Activated CD4-positive, alpha-beta T cell treated with anti-CD3 and anti-CD28 coated beads for 1 hour (primary cell): ENCODE measurements at places on chromosomes 4 and X.
A peak's percentile ranks its signal among the peaks of the same experiment; 100 is the strongest.

GRCh38 chr4:2824836-2825381 is 18.7 kb upstream of the ADD1 start:
- DNase-seq, result no peak

GRCh38 chrX:104330966-104331365 is 76.2 kb upstream of the ESX1 start:
- DNase-seq, result no peak

GRCh38 chr4:38529189-38530115 is 134.5 kb upstream of the KLF3 start:
- DNase-seq, result peak; percentile 22

- DNase-seq, result no peak
Measured at GRCh38 chr4:155734065-155734464, 24.8 kb upstream of the GUCY1B1 start.

DNA sequence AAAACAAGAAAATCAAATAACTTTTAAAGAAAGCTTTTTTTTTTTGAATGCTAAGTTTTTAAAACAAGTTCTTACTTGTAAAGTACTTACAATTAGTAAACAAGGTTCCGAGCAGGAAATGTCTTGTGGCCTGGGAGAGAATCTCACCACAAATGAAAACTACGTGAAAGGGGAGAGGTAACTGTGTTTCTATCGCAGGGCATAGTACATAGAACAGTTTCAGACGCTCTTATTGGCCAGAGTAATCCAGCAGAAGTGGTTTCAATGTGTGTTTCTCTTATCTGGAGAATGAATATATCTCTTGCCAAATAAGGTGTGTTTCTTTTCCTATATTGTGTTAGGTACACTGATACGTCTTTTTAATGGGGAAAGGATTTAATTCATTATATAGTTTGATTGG is at the start of gene PLAC8:
Gene PLAC8 (minus strand): TSS at position 154 of the 400 bp plus-strand sequence. CDS start 6,808 bp downstream, outside the sequence.
- DNase-seq, result no peak

GRCh38 chr4:24042094-24042493 is 152.2 kb upstream of the PPARGC1A start:
- DNase-seq, result no peak

GRCh38 chr4:73053076-73053475 is 16.4 kb downstream of the COX18 start:
- no peak for DNase-seq

DNA sequence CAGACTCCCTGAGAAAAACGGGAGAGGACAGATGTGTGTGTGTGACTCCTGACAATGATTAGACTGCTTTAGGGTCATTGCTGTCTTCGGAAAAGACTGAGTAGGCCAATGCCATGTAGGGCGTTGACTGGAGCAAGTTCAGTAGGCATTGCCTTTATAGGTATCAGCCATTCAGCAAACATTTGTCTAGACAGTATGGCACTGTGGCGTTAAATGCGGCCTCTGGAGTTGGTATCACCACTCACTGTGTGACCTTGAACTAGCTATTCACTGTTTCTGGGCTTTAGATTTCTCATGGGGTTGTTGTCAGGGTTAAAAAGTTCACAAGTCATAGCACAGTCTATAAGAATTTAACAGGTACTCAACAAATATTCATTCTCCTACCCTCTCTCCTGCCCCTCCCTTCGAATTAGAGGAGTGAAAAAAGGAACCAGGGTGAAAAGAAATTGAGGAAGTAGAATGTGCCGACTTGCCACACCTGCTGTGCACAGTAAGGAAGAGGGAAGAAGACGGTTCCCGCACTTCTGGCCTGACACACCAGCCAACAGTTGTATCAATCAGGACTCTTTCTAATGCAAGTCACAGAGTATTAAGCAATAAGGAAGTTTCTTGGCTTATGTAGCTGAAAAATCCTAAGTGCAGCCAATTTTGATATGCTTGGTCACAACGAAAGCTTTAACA is 83.2 kb upstream of the PLAC8 start:
- DNase-seq, result no peak

DNA sequence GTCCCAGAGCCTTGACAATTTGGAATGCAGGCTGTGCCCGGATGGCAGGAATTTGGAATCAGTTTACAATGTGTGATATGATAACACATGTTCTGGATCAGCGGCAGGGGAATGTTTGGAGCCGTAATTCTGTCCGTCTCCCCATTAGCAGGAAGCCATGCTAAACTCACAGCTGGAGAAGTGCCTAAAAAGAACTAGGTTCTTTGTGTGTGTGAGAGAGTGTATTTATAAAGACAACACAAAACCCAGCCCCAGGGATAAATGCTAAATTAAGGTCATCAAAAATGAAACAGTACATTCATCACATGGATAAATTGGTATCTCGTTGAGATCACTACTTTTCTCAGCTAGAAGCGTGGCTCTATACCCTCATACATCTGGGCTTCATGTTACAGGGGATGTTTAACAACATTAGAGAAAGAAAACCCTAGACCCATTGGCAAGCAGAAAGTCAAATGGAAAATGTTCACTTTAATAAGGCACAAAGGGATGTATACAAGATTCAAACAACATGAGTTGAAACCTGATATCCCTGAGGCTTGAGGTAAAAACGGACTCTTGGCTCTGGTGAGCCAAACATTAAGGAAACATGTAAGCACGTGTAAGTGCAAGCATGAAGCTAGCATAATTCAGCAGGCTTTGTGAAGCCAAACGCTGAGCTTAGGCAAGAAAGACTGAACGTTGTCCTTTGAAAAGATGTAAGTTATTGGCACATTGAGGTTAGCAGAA is 18.0 kb upstream of the TMEM131L start:
- DNase-seq, result no peak

- no peak for DNase-seq
Measured at GRCh38 chr4:46818604-46819003, 90.4 kb downstream of the COX7B2 start.

GRCh38 chr4:53861856-53862610 is 202.4 kb downstream of the CHIC2 start:
- DNase-seq, result no peak

GRCh38 chrX:1582686-1583437 is 8.5 kb upstream of the AKAP17A start:
- DNase-seq, result no peak

DNA sequence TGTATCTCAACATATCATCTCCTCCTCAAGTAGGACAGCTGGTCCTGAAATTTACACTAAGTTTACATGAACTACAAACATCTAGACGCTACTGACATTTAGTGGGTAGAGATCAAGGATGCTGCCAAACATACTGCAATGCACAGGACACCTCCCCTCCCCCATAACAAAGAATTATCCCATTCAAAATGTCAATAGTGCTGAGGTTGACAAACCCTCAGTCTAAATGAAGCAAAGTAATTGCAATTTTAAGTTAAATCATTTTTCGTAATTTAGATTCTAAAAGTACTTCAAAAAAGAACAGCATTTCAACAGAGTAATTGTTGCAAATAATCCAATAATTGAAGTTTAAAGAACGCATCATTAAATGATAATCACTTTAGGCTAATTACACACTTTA is 1.2 kb downstream of the PRMT9 start:
- no peak for DNase-seq

- DNase-seq, result no peak
Measured at GRCh38 chr4:111064342-111064993, 441.6 kb upstream of the PITX2 start.
